BE2C (cell line): ENCODE measurements at places on chromosomes 7 and 10.
A peak's percentile ranks its signal among the peaks of the same experiment; 100 is the strongest.

GRCh38 chr10:6840201-6840691, 260.2 kb upstream of the PRKCQ start:
- DNase-seq = no peak

DNA sequence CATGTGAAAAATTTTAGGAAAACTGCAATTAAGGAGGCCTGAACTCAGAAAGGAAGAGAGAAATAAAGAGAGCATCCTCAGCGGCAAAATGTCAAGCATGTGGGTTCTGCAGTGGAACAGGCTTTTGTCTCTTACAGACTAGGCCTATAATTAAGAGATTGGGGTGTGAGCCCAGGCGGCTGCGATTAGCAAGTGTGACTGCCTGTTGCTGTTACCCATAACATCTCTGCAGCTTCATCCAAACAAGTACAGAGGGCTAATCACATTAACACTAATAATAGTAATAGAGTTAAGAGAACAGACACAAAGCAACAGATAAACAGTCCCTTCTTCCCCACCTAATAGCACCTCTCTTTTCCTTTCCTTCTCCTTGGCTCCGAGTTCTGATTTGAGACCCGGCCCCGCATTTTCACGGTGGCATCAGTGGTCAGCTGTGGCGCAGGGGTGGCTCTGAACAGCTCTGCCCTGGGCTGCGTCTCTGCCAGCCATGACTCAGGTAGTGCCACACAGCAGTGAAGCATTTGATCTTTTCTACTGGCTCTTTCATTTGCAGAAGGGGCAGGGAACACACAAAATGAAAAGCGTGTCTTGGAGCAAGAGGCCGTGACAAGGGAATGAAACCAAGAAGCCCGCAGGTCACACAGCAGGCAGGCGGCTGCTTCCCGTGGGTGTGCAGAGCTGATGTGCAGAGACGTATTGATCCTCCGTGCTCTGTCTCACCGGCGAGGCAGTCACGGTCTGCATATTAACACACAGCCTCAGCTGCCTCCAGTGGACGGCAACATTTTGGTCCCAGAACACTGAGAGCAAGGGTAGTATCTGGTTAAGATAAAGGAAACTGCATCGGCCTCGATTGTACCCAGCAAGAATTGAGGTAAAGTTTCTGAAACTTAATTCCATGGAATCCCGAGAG, 103.1 kb downstream of the KLF6 start:
- DNase-seq = no peak

GRCh38 chr10:128498378-128498730, 372.1 kb upstream of the MKI67 start:
- no peak for DNase-seq

DNA sequence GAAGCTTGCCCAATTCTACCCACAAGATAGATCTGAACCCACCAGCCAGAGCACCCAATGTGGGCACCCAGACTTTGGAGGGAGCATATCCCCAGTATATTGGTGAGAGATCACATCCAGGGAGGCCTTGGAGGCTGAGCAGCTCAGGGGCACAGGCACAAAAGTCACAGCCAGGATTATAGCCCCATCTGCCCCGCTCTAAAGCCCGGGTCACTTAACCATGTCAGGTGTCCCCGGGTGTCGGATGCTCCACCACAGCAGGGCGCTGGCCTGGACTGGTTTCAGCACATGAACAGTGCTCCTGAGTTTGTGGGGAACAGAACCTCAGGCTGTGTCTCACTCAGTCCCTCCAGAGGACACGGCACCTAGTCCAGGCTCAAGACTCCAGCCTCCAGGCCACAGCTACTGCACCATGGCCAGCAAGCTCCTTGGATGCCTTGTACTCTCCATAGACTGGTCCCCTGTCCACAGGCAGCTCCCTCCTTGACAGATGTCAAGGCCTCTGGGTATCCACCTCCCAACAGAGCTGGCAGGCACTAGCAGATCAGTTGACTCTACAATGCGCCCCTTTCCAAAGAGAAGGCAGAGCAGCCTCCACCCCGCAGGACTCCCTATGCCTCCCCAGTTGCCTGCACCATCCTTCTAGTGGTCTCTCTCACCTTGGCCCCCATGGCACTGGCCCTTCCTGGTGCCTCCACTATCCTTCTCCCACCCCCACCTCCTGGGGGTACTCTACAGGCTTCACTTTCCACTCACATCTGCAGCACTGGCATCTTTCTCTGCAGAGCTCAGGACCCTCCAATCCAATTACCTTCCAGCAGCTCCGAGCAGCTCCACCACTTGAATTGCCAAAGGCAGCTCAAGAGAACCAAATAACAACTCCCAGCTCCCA, 306.0 kb downstream of the GRID1 start:
- no peak for DNase-seq

DNA sequence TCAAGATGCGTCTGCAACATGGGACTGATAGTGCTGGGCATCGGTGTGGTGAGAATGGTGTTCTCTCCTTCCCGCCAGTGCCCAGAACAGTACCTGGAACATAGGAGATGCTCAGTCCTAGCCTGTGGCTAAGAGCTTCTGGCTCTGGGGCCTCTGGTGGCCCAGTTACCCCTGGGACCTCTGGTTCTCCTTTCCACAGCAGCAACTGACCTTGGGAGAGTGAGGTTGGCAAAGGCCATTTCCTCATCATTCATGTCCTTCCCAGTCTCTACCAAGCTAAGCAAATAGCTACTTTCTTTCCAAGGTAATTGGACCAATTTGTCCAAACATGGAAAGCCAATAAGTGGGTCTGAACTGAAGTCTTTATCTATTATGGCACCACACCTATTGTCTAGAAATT, 11.6 kb upstream of the GOLGA7B start:
- no peak for DNase-seq

- no peak for DNase-seq
Measured at GRCh38 chr7:80832006-80832405, 86.8 kb downstream of the SEMA3C start.

DNA sequence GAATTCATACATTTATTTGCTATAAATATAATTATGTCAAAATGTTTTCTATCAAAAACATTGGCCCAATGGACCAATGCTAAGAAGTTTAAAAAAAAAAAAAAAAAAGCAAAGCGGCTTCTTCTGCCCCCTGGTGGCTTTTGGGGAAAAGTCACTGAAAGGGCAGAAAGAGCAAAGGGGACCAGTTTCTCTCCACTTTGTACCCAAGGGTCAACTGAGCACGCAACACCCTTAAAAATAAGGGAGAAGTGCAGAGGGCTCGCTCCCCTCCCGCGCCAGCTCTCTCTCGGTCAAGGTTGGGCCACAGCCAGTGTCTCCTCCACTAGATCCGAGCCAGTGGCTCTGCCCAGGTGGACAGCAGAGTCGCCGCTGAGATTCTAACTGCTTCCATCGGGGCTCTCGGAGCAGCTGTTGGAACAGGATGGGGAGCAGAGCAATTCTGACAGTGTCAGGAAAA, 136.4 kb upstream of the FGFR2 start:
- peak; percentile 24 for DNase-seq

- no peak for DNase-seq
Measured at GRCh38 chr7:117785431-117785830, 87.8 kb downstream of the CTTNBP2 start.

- DNase-seq = no peak
Measured at GRCh38 chr7:5265320-5266190, 17.2 kb upstream of the SLC29A4 start.

GRCh38 chr7:556291-556826, 36.7 kb upstream of the PDGFA start:
- no peak for DNase-seq

- DNase-seq = no peak
Measured at GRCh38 chr10:108861181-108861754, 1062.0 kb downstream of the XPNPEP1 start.

GRCh38 chr7:84492098-84493034, 297.8 kb upstream of the SEMA3A start:
- peak; percentile 72 for DNase-seq

DNA sequence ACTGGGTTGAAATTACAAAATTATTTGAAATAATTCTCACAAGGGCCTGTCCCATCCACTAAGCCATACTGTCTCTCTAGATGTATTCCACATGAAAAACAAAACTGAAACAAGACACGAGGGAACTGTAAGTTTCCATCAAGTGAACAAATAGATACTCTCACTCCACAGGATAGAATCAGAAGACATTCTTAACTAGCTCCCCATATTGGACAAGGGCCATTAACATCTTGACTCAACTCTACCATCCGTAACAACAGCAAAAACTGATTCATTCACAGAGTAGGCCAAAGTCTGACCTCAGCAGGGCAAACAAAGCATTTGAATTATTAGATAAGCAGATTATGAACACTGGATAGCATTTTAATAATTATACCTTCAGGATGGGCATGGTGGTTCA, 29.1 kb downstream of the UBE2H start:
- no peak for DNase-seq

DNA sequence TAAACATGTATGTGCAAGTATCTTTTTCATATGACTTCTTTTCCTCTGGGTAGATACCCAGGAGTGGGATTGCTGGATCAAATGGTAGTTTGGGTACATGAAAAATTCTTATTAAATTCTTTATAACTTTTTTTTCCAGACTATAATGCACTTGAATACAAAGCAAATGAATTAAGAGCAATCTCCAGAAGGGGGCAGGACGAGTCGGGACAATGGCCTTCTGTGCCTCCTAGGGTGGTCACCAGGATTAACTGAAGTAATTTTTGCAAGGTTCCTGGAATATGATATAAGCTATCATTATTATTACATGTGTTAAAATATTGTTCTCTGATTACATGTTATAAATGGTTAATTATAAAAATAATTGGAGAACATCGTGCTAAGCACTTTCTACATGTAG, 127.2 kb downstream of the PPP1R17 start:
- DNase-seq = no peak

DNA sequence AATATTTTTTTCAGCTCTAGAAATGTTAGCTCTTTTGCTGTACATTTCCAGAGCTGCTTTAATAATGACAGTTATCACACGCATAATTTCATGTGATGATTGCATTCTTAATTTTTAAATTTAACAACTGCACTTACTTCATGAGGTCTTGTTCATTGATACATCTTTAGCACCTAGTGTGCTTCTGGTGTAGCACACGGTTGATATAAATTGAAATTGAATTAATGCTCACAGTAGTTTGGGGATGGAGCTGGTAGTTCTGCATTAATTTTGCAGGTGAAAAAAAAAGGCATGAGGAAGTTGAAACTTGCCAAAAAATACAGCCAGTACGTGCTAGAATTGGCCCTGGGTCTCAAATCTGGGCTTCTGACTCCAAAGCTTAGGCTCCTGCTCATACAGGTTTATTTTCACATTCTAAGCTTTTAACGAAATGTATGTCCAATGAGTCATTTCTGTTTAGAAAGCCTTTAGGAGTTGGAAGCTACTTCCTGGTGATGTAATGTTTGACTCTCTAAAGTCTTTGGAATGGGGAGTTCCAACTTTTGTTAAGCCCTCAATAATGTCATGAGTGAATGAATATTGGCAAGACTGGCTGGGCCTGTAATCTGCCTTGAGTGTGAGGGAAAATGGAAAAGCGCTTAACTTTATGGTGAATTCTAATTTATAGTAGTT, 62.5 kb downstream of the DAGLB start:
- no peak for DNase-seq

- no peak for DNase-seq
Measured at GRCh38 chr7:105752671-105753275, 123.6 kb downstream of the ATXN7L1 start.

GRCh38 chr10:27485368-27485767, 18.7 kb upstream of the RAB18 start:
- no peak for DNase-seq

- no peak for DNase-seq
Measured at GRCh38 chr7:23372611-23373010, 73.5 kb downstream of the MALSU1 start.

DNA sequence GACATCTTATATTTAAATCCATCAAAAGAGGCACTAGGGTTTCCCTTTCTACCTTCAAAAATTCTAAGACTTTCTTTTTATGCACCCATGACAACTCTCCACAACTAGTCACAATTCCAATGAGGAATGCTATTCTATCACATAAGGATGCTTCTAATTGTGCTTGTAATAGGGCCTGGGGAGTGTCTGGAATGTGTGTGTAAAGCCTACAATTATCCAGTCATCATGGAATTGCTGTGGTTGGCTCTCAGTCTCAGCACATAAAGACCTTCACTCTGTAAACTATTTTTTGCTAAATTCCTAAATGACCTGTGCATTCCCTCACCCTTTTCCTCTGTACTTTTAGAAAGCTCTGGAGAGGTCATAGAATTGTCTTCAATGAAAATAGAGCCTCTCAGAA, 86.7 kb downstream of the EPDR1 start:
- DNase-seq = no peak

- no peak for DNase-seq
Measured at GRCh38 chr7:44383566-44383965, 58.2 kb upstream of the CAMK2B start.

DNA sequence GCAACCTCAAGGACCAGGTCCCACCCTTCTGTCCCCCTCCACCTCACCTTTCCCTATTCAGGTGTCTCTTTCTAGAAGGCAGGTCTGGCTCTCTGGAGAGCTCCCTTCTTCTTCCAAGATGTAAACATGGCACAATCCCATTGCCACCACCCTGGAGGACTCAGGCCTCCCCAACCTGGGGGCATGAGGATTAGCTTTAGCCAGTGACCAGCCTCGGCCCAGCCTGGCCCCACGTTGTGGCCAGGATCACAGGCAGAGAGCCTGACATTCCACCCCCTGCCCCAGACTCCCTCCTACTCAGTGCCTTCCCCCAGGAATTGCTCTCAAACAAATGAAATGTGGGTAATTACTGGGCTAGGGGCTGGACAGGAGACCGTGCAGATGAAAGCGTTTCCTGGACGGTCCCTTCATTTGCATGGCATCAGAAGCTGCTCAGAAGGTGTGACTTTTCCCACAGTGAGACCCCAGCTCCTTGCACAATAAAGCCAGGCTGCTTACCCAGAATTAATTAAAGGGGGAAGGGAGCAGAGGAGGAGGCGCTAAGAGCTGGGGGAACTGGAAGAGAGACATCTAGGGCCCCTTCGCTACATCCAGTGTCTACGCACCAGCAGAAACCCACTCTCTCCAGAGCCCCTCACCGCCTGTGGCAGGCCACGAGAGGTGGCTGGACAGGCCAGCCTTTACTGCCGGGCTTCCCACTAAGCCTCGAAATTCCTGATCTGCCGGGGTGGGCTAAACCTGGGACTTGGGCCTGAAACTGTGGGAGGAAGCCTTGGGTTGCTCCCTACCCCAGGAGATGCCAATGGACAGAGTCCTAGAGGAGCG, 7.7 kb downstream of the FGF8 start:
- no peak for DNase-seq

GRCh38 chr10:73469579-73469978, 26.2 kb downstream of the PPP3CB start:
- no peak for DNase-seq

GRCh38 chr7:10300577-10300976, 673.1 kb upstream of the PHF14 start:
- DNase-seq = no peak

DNA sequence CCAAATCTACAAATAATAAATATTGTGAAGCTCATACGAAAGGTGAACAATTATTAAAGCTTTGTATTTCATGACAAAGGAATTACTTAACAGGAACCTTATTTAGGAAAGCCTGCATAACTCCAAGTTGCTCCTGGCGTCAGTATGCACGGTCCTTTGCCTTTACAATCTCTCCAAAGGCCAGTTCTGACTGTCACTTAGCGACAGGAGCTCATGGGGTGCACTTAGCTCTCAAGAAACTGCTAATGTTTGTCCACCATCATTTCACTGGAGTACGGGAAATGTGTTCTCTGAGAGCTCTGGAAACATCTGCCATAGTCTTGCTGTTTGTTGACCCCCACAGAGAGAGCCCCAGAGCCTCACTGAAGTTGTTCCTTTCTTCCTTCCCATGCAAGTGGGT, 781.5 kb upstream of the POM121L12 start:
- DNase-seq = no peak
